Foreskin melanocyte (primary cell): ENCODE measurements at places on chromosomes 1 and 21.

DNA sequence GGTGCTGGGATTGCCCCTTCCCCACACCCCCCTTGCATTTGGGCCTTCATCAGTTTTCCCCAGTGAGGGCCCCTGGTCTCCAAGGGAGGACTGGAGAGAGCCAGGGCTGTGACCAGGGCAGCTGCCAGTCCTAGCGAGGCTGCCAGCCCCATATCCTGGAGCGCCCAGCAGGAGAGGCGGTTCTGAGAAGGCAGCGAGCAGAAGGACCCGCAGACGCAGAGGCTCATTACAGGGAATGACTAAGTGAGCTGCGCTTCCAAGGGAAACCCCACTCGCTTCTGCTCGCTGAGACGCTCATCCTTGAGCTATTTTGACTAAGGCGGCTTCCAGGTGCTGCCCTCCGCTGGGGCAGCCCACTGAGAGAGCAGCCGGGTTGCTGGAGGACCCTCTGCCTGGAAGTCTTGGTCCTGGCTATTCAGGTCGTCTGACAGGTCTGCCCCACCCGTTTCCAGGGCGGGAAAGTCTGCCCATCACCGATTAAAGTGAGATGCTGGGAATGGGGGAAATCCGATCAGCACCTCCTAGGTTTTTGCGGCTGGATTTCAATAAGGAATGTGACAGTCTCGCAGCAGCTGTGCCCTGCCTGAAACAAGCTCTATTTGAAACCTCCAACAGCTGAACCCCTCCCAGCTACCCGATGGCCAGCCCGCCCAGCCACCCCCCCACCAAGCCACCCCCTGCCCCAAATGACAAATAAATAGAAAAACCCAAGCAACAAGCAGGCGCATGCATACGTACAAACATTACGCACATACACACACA is 2.8 kb downstream of the KCNN3 start:
- DNase-seq = no peak

DNA sequence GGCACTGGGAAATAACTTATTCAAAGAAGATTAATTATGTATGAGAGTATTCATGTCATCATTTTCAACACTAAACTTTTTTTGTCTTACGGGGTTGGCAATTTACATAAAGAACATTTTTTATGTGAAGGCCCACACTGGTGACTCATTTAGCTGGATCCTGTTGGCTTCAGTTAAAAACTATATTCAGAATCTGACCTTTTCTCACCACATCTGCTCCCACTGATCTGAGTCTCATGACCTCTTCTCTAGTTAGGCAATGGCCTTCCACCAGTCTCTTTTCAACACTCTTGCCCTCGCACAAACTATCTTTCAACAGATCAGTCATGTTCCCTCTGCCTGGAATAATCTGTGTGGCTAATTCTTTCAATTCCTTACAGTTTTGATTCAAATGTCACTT is 53.4 kb downstream of the TMPRSS15 start:
- peak; percentile 96 for DNase-seq

DNA sequence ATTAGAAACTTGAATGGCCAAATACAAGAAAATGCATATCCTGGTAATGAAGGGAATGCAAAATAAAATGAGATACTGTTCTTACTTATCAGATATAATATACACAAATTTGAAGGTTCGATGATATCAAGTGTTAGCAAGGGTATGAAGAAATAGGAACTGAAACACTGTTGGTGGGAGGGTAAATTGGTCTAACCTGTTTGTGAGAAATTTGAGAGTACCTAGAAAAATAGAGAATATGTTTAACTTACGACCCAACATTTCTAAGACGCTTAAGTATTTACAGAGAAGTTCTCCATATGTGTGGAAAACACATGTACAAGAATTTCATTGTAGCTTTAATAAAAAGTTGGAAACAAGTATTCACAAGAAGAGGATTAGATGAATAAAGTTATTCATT is 25.9 kb downstream of the ATG4C start:
- no peak for DNase-seq

- DNase-seq = no peak
Measured at GRCh38 chr1:61171346-61171745, 89.0 kb downstream of the NFIA start.

DNA sequence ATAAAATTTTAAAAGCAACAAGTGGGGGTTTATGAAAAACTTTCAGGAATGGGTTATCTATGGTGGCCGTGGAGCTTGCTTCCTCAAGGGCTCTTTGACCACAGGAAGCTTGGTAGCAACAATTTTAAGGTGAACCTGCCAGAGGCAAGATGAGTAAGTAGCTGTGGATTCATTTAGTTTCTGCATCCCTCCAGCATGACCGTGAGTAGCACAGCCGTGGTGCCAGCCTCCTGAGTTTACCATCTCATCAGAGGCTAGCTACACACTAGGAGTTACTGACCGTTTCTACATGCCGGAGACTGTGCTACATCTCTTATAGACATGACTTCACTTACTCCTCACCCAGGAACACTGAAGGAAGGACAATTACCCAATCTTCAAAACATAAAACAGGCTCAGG is 30.1 kb upstream of the PLEKHG5 start:
- DNase-seq = no peak

DNA sequence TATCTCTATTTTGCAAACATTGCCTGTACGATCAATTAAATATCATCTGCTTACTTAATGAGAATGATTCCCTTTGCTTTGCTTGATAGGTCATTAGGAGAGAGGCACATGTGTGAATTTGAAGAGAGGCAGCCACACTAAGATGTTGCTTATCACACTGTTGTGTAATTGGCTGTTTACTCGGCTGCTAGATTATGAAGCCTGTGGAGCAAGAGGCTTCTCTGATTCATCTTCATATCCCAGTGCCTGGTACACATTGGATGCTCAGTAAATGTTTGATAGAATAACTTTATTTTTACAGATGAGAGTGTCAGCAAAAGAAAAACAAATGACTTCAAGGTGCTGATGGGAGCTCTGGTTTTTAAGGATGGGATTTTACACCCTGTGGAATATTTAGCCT is 156.2 kb upstream of the C8B start:
- no peak for DNase-seq

DNA sequence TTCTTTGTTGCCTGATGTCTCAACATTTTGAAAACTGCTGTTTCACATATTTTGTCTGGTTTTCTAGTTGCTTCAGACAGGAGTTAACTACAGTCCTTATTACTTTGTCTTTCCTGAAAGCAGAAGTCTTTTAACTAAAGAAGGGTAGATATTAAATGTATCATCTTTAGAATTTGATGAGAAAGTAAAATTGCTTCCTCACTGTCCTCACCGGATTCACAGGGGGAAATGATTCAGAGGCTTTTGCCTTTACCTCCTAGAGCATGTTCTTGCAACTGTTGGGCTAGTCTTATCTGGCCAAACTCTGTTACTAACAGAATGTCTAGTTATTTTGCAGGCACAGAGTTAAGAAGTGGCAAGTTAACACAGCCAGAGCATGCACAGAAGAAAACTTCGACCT is 107.2 kb upstream of the VAV3 start:
- no peak for DNase-seq

- no peak for DNase-seq
Measured at GRCh38 chr1:246193537-246193936, 313.5 kb downstream of the SMYD3 start.

GRCh38 chr1:23997812-23998211 is 17.7 kb upstream of the SRSF10 start:
- DNase-seq = no peak

DNA sequence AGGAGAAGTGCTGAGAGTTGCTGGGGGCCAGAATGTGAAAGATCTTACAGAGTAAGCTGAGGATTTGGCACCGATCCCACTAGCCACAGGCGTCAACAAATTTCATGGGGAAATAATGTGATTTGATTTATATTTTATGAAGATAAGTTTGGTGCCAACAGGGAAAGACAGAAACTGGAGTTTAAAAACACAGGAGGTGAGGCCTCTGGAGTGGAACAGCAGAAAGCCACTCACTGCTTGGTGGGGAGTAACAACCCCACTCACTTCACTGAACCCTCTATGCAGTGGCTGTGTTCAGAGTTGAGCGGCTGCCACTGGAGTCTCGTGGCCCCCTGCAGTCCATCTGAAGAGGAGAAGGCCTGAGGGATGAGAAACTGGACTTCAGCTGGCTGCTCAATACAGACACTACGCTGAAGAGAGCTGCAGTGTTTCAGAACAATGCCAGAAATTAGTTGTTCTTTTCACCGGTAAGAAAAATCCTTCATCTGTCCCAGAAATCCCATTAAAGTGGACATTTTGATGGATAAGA is 48.0 kb upstream of the RXRG start:
- peak; percentile 12 for DNase-seq

DNA sequence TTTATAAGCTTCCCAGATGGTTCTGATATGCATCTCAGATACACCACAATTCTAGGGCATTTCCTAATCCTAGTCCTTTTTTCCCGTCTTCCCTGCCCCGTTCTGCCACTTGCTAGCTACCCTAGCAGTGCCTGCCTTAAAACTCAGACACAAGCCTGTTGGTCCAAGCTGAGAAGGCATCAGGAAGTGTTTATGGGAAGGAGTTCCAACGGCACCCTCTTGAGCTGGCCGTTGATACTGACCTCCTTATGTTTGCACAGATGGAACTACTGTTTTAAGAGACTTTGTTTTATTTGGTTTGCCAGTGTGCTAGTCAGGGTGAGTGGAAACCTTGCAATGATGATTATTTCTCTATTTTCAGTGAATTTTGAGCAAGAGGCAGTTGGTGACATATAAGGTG is 67.2 kb downstream of the UCK2 start:
- no peak for DNase-seq

- DNase-seq = no peak
Measured at GRCh38 chr1:109928591-109929111, 18.0 kb downstream of the CSF1 start.

DNA sequence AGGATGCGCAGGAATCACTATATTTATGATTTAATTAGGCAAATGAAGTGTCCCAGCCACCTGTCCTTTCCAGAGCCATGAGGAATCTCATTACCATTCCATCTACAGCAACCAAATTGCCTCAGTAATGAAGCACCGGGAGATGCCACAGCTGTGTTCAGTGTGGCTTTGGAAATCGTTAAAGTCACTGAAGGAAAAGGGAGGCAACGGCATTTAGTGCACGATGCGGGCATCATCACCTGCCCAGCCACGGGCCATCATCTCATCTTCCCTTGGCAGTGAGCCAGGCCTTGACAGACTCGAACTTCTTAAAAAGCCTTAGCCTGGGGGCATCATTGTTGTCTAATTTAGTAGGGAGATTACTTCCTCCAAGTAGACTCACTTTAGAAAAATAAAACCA is 67.8 kb downstream of the CNIH3 start:
- no peak for DNase-seq
